Left cardiac atrium (tissue), 4 donors: ENCODE measurements at places on chromosomes 4 and X.

- DNase-seq = no peak
Observed at GRCh38 chr4:36773467-36773866, 471.1 kb upstream of the NWD2 start.

DNA sequence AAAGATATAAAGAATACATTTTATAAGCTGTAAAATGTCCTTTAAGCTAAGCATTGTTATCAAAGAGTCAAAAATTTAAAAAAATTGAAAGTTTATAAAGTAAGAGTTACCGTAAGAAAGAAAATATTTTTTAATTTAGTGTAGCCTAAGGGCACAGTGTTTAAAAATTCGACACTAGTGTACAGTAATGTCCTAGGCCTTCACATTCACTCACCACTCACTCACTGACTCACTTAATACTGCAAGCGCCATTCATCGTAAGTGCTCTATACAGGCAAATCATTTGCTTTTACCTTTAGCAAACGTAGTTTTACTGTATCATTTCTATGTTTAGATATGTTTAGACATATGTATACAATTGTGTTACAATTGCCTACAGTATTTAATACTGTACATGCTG lies 20.2 kb downstream of the GLRA3 start:
- DNase-seq = no peak

- no peak for DNase-seq
Observed at GRCh38 chr4:113469023-113469390, 292.5 kb downstream of the CAMK2D start.

- DNase-seq = no peak
Observed at GRCh38 chr4:147769386-147769785, 37.5 kb downstream of the ARHGAP10 start.

- DNase-seq = no peak
Observed at GRCh38 chr4:10413177-10413576, 44.0 kb downstream of the ZNF518B start.
